Psoas muscle (tissue), 8 donors: ENCODE measurements at places on chromosomes 7 and 10. TPM values are rescaled to one million over a fixed set of nuclear protein-coding genes. Genes with fewer than 3 reads are reported as not detected.

GRCh38 chr7:23873306-23873705 is 163.3 kb downstream of the STK31 start:
- no peak for DNase-seq

The PRKCQ gene
- 6.6 TPM for polyA plus RNA-seq

The GRM3 gene
- 0.03 TPM for polyA plus RNA-seq

The UPK3B gene
- 0.12 TPM for polyA plus RNA-seq

The PCLO gene
- polyA plus RNA-seq: 0.03 TPM

GRCh38 chr10:54745436-54745835 is 55.6 kb downstream of the PCDH15 start:
- no peak for DNase-seq

- DNase-seq: no peak
Observed at GRCh38 chr7:124411796-124412195, 353.8 kb downstream of the GPR37 start.

DNA sequence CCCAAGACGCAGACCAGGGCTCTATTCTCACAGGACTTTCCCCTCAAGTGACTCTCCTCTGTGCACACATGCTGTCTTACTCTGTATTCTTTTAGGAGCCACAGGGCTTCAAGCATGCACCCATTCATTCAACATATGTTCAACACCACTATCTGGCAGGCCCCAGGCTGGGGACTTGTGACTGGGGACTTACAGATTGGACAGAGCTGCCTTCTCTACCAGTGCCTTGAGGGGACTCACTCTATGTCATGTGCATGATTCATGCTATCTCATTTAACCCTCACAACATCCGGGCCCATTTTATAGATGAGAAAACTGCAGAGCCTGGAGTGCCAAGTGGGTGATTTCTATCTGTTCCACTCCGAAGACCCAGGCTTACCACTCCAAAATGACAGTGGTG is 34.3 kb downstream of the MYL10 start:
- no peak for DNase-seq

DNA sequence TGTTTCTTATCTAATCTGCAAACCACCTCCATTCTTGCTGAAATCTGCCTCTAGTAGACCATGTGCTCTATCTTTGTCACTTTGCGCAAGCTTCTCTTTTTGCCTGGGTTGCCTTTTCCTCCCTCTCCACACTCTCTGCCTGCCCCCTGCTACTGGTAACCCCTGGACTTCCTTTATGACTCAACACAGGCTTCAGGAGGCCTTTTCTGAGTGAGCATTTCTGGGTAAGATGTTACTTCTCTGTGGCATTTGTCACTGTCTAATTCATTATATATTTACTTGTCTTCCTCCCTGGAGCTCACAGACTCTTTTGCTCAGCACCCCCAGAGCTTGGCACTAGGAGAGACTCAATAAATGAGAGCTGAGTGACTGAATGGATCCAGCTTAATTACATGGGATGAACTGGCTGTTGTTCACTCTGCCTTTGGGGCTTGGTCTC is 8.4 kb downstream of the GOLGA7B start:
- no peak for DNase-seq

GRCh38 chr10:127911218-127911866 is 4.4 kb downstream of the PTPRE start:
- no peak for DNase-seq
